Stimulated activated CD4-positive, alpha-beta T cell treated with anti-CD3 and anti-CD28 coated beads, Interleukin-4, amount 100 ng/mL, for 1 hour (primary cell): ENCODE measurements at places on chromosomes 2 and 18.

DNA sequence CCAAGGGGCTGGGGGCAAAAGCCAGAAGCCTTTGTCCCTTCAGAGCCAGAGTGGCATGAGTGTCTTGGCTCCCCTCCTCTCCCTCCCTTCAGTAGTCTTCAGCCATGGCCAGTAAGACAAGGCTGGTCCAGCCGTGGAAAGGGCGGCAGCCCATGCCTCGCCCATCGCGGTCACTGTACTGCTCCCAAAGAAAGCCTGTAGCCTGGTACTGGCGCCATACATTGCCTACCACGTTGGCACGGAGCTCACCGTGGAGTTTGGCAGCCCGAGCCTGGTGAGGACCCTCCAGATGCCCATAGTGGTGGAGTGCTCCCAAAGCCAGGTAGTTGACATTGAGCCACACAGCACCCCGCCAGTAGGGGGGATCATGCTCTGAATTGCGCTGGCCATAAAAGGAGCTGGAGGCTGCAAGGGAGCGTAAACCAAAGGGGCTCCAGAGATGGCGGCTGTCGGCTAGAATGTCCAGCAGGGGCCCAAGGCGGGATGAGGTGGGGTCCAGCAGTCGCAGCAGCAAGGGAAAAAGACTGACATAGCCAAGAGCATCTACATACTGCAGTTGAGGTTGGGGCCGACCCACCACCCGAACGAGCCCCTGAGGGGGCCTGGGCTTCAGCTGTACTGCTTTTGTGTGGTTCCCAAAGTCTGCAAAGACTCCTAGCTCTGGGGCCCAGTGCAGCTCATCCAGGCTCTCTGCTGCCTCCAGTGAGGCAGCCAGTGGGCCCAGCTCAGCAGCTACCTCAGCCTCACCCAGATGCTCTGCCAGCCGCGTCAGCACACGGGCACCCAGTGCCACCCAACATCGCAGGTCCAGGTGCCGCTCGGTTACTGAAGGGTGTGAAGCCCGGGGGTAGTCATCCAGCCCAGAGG is 3.2 kb downstream of the WBP1 start:
- no peak for DNase-seq

DNA sequence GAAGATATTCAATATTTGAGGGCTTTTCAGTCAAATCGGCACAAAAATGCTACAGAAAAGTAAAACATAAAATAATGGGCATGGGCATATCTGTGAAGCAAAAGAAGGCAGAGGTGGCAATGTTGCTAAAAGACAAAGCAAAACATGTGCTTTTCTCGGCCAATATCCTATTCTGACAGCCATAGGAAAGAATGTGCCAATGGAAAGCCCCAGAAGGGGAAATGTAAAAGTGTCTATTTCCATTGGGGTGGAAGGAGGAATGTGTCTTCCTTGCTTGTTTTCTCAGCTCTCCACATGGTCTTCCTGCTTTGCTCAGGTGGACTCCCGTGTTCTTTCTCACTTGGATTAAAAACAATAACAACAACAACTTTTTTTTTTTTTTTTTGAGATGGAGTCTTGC is 13.7 kb upstream of the PER2 start:
- DNase-seq: no peak

GRCh38 chr2:200040831-200041230 is 85.4 kb downstream of the MAIP1 start:
- no peak for DNase-seq

DNA sequence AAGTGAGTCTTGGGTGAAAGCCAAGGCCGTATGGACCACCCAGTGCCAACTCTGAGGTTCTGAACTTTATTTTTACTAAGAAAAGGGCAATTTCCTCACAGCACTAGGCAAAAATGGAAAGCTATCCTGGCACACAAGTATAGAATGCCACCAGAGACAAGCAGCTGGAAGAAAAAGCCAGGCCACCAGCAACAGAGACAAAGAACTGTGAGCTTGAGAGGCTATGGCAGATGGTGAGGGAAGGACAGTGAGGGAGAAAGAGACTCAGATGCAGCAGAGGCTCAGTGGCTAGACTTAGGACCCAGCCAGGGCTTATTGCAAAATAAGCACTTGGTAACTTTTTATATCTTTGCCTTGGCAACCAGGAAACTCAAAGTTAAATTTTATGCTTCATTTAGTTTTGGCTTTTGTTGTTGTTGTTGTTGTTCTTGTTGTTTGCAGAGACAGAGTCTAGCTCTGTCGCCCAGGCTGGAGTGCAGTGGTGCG is 78.0 kb upstream of the BZW1 start:
- DNase-seq: no peak

- DNase-seq: no peak
These were observed 168.6 kb upstream of the ATP5MC3 start for GRCh38 chr2:175350105-175350504.
